Epithelial cell of esophagus (primary cell): ENCODE measurements at places on chromosomes 6 and 20.

DNA sequence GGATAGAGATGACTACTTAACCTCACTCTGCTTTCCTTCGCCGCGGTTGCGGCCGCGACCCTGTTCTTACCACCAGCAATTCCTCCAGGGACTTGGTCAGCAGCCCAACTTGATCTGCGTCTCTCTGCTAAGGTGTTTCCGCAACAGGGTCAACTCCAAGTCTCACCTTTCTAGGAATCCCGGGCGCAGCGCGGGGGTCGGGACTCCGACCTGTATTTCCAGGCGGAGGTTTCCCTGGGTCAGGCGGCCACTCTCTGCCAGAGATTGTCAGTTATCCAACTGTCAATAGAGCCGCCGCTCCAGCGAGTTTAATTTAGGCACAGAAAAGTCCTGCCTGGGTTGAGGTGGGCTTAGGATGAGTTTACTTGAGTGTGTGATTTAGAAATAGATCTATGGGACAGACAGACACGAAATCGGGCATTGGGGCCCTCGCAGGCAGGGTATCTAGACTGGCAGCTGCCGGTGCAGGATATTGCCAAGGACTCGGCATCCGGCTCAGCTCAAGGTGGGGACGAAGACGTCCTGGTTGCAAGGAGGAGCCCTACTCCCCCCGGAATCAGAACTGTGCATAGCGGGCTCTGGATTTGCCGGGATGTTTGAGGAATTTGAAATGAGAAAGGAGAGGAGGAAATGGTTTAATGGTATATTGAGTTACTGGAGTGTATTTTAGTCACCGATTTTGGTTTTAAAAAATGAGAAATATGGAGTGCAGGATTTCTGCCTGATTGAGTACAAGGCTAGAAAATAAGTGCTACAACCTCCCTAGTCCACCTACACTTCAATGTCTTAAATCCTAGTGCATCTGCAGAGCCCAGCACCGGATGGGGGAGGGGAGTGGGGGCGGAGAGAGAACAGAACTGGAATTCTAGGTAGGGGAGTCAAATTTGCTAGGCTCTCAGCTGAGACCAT, 23.7 kb downstream of the POM121L2 start:
- DNase-seq = no peak

DNA sequence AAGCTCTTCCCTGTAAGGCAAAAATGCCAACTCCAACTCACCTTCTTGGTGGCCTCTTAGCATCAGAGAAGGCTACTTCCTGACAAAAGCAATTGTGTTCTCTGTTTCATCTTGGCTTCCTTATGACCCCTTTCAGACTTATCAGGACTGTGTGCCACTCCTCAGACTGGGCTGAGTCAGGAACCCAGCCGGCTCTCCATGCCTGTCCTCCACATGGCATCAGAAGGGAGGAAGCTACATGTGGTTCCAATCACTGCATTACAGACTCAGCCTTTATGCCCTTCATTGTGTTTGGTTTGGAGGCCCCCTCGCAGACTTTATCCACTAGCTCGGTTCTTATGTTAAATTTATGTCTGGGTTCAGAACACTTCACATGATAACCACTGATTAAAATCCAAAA, 142.5 kb downstream of the SLC24A3 start:
- DNase-seq = no peak

- DNase-seq = no peak
Measured at GRCh38 chr6:44567406-44567805, 179.9 kb downstream of the CDC5L start.

DNA sequence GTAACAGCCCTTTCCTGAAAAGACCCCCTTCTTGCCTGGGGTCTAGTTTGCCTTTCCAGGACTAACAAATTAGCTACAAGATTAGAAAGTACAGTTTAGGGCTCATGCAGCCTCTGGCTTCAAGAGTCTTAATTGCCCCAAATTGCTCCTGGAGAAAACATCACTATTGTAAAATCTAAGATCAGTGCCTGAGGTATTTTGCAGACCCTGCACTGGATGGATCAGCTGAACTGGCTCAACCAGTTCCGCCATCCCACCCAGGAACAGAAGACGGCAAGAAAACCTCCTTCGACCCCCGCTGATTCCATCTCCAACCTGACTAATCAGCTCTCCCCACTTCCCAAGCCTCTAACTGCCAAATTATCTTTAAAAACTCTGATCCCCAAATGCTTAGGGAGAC, 236.5 kb upstream of the KCNG1 start:
- DNase-seq = peak; percentile 12

GRCh38 chr20:32206760-32207625, 550 bp downstream of the PLAGL2 start:
- no peak for DNase-seq

DNA sequence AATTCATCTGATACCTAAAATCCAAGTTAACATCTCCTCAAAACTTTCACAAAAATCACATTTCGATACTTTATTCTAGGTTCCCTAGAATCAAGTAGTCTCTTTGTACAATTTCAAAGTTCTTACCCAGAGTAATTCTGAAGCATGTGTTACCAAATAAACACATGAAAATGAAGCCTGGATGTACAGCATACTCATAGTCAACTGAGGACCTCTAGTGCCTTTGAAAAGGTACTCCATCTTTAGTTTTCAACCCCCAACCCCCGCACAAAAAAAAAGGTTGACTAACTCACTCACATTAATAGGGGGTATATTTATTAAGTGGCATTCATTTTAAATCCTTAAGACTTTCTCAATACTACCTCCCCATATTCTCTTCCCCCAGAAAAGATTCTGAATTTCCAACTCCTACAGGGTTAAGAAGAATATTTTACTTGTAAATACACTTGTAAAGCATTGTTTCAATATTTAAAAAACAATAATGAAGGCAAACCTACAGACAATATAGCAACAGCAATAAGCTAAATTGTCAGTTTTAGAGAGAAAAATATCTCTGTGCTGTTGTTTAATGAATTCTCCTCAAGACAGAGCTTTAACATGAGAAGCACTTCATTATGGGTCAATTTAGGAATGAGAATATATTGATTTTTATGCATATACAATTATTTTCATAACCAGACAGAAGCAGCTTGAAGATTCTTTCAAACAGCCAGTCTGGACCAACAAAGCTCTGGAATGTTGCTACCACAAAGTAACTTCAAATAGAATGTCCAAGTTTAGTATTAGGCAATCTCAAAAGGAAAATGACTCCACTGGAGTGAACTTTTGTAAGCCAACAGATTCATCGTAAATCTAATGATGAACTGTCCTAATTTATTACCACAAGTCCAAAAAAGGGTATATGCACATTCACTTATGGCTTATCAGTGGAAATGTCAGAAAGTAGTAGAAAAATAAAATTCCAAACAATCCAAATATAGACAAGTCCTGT, 3.3 kb downstream of the PLN start:
- peak; percentile 60 for DNase-seq

DNA sequence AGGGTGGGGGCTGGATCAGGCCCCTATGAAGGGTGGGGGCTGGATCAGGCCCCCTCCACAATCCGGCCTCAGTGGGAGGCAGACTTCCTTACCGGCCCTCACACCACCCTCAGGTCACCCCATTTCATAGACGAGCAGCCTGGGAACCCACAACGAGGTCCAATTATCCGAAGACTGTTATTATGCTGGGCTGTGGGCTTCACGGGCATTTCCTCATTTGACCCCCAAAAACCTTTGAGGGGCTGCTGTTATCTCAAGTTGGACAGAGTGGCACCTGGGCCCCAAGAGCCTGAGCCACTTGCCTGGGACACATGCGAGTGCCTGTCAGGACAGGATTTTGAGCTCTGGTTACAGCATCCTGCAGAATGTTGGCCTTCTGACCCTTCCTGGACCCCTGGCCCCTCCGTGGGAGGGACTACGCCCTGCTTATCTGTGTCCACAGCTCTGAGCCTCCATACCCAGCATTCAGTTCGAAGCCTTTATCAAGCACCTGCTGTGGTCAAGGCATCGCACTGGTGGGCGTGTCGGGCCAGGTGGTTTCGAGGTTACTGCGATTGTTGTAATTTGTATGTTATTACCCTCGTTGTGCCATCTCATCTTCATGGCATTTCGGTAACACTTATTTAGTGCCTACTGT, 34.5 kb upstream of the PCMTD2 start:
- DNase-seq = no peak

GRCh38 chr6:141482796-141483597, 649.7 kb upstream of the GJE1 start:
- DNase-seq = no peak

DNA sequence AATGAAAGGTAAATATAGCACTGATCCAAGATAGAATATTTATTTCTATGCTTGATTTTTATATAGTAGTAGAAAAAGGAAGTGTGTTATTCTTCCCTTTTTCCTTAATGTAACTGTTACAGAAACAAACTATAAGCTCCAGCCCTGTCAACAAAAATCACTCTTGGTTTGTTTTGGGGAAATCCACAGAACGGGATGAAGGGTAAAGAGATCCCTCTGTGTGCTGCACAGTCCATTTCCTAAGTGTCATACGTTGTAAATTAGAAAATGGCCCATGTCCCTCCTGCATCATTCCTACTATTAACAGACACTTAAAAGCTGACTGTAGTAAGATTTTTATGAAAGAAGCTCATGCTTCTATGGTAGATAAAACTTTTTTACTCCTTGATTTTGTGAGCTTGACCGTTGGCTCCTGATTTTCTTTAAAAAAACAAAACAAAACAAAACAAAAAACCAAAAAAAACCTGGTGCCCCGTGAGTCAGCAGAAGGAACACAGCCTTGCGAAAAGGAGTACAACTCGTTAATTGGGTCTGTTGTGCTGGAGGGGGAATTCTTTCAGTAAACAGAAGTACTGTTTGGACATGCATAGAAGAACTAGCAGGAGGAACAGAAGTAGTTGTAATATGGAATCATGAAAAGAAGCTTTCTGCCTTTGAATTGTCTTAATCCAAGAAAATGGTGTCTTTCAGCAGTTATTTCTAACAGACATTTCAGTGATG, 67.5 kb downstream of the RTN4IP1 start:
- peak; percentile 84 for DNase-seq

DNA sequence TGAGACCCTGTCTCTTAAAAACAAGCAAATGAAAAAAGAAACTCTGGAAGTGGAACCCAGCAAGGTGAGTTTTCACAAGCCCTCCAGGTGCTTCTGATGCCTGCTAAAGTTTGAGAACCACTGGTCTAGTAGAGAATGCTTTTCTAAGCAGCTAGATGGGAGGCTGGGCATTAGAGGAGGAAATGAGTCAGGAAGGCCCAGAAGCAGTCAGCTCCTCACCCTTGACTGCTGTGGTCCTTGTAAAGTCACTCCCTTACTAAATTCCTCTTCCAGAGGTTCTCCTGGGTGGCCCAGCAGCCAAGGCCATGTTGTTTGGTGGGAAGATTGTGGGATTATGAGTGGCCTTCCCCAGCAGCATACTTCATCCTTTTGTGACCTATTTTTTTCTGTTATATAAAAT, 52.0 kb upstream of the FYN start:
- DNase-seq = peak; percentile 57

DNA sequence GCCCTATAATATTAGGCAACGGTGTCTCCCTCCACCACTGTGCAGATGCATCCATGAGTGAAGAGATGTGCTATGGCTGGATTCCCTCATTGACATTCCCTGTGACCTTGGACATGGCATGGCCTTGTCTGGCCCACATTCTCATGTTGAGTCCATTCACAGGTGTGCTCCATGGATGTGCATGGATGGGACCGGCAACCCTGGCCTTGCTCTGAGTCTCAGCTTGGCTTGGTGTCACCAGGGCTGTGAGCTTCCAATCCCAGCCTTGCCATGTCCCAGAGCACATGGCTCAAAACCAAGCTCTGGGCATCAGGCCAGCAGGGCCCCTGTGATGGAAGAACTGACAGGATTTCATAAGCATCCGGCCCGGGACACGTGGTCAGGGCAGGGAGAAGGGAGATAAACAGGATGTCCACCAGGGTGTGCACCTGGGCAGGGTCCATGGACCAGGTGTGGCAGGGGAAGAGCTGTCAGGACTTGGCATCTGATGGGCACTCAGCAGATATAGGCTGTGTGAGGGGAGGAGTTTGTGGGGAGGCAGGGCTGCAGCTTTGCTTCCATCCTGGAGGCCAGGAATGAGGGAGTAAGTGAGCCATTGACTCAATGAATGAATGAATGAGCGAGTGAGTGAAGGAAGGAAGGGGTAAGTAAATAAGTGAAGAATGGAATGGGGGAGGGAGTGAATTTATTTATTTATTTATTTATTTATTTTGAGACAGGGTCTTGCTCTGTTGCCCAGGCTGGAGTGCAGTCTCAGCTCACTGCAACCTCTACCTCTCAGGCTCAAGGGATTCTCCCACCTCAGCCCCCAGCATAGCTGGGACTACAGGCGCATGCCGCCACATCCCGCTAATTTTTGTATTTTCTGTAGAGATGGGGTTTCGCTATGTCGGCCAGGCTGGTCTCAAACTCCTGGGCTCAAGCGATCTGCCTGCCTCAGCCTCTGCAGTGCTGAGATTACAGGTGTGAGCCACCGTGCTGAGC, 15.7 kb downstream of the NRSN2 start:
- peak; percentile 96 for DNase-seq

GRCh38 chr6:128070406-128070805, 169.5 kb upstream of the THEMIS start:
- DNase-seq = no peak

DNA sequence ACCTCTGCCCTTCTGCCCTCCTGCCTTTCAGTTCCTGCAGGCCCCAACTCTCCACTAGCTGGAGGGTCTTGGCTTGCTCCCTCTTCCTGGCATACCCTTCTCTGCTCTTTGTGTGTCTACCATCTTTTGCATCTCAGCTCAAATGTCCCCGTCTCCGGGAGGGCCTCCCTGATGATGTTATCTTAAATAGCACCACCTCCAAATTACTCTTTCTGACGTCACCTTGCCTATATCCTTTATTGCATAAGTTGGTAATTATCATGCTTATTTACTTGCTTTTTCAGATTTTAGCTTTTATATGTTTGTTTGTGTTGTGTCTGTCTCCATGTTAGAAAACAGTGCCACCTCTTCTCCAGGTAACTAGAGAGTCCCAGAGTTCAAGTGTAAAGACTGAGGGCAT, 36.0 kb upstream of the FYN start:
- no peak for DNase-seq

- no peak for DNase-seq
Measured at GRCh38 chr6:130929036-130929678, 102.0 kb downstream of the SMLR1 start.

DNA sequence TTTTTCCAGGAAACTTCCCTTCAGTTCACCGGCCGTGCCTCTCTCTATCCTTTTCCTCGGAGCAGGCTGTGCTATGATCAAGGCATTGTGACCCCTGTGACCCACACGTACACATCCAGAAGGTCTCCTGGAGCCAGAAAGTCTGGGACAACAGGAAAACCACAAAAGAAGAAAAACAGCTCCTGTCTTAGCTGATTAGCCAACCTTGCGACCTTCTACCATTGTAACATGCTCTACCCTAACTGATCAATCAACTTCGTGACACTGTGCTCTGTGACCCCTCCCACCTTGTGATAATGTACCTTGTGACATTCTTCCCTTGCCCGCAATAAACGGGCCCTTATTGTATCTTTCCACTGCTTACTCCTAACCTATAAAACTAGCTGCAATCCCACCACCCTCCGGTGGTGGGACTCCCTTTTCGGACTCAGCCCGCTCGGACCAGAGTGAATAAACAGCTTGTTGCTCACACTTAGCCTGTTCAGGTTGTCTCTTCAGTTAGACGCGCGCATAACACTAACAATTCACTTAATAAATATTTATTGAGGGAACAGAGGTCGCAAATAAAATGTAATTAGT, 24.2 kb downstream of the ZNF311 start:
- DNase-seq = peak; percentile 62
